ENCODE measurements at places on chromosomes 7 and 10.

DNA sequence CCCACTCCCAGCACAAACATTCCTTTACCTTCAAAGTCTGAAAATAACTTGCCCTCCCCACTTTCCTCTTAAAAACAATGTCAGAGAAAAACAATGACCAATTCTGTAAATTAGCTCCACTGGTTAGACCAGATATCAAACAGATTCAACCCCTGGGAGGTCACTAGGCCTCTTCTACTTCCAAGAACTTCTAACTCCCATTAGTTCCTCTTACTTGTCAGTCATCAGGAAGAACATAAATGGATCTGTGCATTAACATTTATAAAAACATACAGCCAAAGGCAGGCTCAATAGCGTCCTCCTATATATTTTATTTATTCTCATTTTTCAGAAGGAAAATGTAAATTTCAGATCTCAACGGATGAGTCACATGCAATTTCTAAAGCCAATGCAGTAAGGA is 2.2 kb downstream of the ELAPOR2 start:
- no peak for DNase-seq

GRCh38 chr7:13411636-13412035 is 577.8 kb downstream of the ETV1 start:
- no peak for DNase-seq

DNA sequence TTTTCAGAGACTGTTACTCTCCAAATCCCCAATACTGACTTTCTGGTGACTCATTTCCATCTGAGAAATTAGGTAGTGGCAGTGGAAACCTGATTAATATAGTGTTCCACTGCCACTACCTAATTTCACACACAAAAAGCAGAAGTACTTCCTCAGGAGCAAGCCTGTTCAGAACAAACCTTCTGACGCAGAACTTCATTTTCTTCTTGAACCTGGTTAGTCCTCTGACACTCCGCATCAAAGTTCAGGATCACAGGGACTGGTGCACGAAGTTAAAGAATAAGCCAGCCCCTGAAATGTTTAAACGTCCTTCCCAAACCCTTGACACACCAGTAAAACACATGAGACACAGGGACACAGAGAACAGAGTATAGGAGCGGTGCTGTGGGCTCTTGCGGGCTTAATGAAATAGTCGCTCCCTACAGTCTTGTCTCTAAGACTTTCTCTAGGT is 4.4 kb downstream of the WDR91 start:
- no peak for DNase-seq

DNA sequence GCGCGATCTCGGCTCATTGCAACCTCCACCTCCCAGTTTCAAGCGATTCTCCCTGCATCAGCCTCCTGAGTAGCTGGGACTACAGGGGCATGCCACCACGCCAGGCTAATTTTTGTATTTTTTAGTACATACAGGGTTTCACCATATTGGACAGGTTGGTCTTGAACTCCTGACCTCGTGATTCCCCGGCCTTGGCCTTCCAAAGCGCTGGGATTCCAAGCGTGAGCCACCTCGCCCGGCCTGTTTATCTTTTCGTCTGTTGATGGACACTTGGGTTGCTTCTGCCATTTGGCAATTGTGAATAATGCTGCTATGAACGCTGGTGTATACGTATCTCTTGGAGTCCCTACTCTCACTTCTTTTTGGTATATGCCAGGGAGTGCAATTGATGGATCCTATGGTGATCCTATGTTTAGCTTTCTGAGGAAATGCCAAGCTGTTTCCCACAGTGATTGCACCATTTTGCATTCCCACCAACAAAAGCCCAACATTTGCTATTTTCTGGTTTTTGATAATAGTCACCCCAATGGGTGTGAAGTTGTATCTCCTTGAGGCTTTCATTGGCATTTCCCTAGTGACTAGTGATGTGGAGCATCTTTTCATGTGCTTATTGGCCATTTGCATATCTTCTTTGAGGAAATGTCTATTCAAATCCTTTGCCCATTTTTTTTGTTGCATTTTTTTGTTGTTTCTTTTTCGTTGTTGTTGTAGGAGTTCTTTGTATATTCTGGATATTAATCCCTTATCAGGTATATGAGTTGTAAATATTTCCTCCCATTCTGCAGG is 3.5 kb downstream of the ANTXRL start:
- DNase-seq, result no peak

GRCh38 chr10:42969147-42969546 is 107.7 kb upstream of the RET start:
- DNase-seq, result no peak
